ENCODE measurements at places on chromosomes 2 and 18. TPM values are rescaled to one million over a fixed set of nuclear protein-coding genes. Genes with fewer than 3 reads are reported as not detected.
A peak's percentile ranks its signal among the peaks of the same experiment; 100 is the strongest.

- no peak for DNase-seq
These were observed 115.8 kb upstream of the MGAT5 start for GRCh38 chr2:134138115-134138514.

DNA sequence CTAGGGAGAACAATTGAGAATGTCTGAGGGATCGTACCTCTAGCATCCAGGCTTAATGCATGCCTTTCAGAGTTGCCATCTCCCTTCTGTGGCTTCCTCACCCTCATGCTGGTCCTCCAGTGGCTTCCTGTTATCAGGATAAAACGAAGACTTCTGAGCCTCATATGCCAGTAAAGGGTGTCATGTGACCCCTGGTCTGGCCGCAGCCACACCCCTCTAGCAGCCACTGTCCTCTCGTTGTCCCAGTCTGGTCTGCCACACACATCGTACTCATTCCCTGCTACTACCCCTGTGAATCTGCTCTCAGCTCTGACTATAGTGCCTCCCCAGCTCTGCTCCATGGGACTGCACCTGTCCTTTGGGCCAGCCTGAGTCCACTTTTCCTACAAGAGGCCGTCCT, 62.6 kb upstream of the TMEM177 start:
- no peak for DNase-seq

DNA sequence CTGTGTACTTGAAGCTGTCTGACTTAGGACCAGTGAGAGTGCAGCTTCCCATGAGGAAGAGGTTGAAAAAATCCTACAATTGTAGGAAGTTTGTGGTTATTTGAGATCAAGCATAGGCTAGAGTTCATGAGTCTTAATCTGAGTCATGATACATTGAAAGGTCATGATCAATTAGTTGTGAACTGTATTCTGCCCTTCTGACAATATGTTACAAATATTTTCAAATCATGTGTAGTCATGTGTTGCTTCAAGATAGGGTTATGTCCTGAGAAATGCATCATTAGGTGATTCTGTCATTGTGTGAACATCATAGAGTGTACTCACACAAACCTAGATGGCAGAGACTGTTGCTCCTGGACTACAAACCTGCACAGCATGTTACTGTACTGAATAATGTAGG, 68.4 kb upstream of the MFF start:
- no peak for DNase-seq

- DNase-seq: no peak
These were observed 36.0 kb downstream of the LBH start for GRCh38 chr2:30267161-30267975.

DNA sequence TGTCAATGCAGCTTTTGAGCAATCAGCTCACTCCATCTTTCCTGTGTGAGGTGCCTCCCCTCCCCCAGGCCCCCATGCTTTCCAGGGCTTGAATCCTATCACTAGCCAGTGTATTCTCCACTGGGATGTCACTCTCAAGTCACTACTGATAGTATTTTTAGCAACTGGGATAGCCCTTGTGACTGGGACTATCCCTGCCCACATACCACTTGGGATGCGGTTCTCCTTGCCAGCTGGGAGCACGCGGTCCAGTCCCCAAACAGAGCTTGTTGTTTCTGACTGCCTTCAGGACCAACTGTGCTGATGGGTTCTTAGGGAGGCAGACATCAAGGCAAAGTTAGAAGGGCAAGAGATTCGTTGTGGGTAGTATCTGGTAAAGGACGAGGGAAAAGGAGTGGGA, 134.9 kb downstream of the FAM161A start:
- no peak for DNase-seq

DNA sequence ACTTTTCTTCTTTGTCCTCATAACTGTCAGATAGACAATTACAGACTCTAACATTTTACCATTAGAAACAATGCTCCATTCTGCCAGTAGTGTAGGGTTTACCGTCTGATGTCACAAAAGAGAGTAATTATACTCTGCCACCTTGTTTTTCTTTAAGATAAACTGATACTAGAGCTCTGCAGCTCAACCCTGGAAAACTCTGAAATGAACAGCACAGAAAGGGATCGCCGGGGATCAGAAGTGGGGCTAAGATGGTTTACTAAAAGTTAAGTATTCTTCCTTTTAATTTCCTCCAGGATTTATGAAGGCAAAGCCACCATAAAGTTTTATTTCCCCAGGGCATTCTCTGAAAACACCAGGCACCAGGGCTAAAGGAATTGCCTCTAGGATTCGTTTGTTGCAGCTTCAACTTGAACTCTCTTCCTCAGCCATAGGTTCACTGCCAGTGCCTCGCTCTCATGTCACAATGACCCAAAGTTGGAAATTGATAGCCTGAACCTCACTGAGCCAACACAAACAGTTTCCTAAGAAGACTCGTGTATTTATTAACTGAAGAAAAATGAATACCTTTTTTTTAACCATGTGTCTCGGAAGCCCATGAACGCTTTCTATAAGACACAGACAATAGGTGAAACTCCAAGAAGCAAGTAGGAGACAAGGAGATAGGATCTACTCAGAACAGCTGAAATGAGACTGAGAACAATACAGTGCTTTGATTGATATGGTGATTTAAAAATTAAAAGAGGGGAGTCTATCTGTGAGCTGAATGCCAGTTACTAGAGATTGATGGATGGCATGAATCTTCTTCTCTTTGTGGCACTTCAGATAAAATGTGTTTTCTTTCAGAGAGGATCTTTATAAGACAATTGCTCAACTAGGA, 121.5 kb upstream of the SPATS2L start:
- DNase-seq: no peak

DNA sequence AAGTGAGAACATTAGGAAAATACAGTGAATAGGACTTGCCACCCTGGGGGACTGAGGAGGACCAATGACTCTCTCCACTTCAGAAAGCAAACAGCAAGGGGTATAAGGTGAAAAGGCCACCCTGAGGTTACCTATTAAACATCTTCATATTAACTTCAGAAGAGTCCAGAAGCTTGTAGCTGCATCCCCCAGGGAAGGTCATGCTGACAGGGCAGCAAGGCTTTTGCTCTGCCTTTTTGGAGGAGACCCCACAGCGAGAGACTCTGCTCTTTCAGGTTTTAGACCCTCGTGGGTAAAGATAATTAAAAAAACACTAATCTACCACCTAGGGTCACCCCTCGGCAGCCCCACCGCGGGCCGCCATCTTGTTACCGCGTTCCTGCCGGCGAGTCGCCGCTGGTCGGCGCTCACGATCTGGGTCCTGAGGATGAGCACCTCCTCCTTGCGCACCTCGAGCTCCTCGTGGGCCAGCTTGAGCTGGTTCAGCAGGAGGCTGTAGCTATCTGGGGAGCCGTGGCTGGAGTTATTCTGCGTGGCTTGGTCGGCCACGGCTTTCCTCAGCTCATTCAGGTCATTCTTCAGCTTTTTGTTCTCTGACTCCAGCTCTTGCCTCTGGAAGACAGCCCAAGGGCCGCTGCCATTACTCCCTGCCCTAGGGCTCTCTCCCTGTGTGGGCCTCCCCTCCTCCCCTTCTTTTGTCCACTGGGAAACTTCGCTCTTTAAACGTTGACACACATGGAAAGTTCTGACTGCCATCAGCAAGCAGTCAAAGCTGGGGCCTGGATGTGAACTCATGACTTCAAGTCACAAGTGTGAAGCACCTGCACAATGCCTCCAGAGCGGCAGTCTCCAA, 50.7 kb upstream of the ACAA2 start:
- DNase-seq: no peak

DNA sequence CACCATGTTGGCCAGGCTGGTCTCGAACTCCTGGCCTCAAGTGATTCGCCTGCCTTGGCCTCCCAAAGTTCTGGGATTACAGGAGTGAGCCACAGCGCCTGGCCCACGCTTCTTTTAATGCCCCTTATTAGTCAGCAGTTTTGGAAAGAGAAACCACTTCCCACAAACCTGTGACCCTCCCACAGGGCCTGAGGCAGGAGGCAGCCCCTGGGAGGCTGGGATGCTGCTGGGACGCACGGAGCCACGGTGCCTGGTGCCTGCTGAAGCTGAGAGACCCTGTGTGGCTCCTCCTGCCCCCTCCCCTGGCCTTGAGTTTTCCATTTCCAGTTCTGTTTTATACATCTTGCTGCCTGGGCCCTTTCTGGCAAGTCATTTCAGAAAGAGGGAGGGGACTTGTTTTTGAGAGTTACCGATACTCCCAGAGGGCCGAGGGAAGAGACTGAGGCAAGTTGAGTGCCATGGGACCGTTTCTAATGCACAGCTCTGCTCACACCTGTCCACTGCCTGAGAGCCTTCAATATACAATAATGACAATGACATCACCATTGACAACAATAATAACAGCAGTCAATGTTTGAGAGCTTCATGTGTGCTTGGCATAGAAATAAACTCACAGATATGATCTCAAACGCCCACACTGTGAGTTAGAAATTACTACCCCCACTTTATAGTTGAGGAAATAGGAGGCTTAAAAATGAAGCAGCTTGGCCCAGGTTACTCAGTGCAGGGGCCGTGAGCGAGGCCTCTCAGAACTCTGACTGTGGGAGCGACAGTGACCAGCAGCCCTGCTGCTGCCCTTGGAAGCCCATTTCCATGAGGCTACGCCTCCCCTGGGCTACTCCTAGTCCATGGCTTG, 78.1 kb upstream of the YWHAQ start:
- DNase-seq: no peak

DNA sequence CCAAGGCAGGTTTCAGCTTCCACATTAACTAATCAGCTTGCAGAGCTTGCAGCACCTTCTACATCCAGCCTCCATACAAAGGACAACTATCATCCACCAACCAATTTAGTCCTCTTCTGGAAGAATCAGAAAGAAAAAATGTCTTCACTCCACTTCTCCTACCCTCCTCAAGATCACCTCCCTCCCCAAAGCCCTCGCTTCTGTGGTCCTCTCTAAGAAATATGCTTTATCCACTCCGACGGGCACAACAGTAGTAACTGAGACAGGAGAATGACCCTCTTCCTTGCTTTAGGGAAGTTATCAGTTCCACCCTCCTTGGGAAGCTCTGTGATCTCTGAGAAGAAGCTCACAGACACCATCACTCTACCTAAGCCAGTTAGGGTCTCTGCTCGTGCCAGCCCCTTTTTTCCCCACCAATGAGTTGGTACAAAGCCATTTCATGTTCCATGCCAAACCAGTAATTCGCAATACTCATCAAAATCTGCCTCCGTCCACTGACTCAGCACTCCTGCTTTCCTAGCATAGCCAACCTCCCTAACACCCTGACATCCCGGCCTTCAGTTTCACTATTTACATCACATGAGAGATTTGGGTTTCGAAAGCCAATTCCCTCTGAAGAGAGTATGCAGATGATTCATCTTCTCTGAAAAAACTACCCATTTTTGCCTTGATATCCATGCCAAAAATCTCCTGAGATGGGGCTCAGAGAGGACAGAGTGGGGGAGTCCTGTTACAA, 114.1 kb upstream of the PKDCC start:
- DNase-seq: no peak

GRCh38 chr2:158024288-158024898, 77.3 kb upstream of the UPP2 start:
- DNase-seq: peak; percentile 31

DNA sequence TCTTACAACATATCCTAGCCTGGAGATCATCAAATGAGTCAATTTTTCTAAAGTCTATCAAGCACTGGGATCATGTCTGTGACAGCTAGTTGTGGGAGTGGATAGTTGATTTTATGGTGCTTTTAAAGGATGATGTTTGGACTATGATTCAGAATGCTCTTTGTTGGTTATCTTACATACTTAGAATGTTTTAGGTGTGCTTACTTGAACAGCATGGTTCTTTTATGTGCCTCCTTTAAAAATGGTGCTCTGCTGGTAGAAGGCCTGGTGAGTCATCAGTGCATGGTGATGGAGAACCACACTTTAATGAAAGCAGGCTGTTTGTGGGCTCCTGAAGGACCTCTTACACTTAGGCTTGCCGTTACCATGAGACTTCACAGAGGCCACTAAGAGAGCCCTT, 682.7 kb upstream of the FANCL start:
- DNase-seq: no peak

GRCh38 chr18:62281684-62282083, 43.4 kb upstream of the TNFRSF11A start:
- no peak for DNase-seq

GRCh38 chr2:10783421-10783820, 29.2 kb downstream of the PDIA6 start:
- no peak for DNase-seq

DNA sequence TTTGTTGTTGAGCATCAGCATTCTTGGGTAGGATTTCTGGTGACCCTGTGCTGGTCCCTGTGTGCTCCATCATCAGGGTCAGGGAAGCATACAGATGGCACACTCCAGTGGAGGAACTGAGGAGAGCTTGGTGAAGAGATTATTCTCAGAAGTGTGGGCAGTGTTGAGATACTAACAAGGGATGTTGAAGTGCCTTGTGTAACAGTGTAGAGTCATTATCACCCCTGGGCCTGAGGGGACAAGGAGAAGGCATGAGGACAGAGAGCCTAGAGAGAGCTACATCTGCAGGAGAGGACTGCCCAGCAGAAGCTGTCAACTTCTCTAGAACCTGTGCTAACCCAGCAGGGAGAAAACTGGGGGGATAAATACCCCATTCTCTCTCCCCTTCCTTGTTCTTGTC, 189.0 kb downstream of the PLCL1 start:
- no peak for DNase-seq

- DNase-seq: no peak
These were observed 138.3 kb downstream of the CDH20 start for GRCh38 chr18:61471541-61471940.

GRCh38 chr2:213145715-213146242, 5.6 kb downstream of the IKZF2 start:
- no peak for DNase-seq

DNA sequence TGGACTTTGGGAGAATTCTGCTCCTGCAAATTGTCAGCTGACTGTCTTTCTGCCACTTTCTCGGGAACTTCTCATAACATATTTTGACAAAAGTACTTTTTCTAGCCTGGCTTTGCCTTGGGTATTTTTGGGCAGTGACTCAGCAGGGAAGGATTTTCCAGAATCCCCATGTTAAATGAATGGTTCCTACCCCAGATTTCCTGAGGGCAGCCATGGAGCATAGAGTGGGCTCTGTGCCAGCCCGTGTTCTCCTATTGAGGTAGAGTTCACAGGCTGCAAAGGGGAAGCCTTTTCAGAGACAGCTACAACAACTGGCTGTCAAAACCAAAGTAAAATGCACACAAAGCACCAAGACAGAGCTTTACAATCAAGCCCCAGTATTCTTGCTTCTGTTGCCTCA, 59.8 kb downstream of the BMP10 start:
- DNase-seq: peak; percentile 44

GRCh38 chr2:67524777-67525176, 127.6 kb downstream of the ETAA1 start:
- no peak for DNase-seq

GRCh38 chr18:62610351-62610700, 87.5 kb downstream of the ZCCHC2 start:
- DNase-seq: no peak

GRCh38 chr2:66595556-66595955, 160.6 kb downstream of the MEIS1 start:
- DNase-seq: no peak

Gene NT5DC4
- total RNA-seq: not detected

Gene SH3BP4
- 42.5 TPM for total RNA-seq

Gene ATG9A
- total RNA-seq: 22.6 TPM

Gene NR4A2
- total RNA-seq: 45.9 TPM

Gene GCG
- 0.23 TPM for total RNA-seq

Gene ACTG2
- 558 TPM for total RNA-seq

Gene LRRTM4
- total RNA-seq: 1.1 TPM

Gene ZNF521
- total RNA-seq: 47.1 TPM

Gene SCN9A
- total RNA-seq: 2.8 TPM
